ENCODE measurements at places on chromosomes 5 and 9.

- no peak for DNase-seq
Observed at GRCh38 chr5:77957516-77957915, 181.4 kb upstream of the TBCA start.

DNA sequence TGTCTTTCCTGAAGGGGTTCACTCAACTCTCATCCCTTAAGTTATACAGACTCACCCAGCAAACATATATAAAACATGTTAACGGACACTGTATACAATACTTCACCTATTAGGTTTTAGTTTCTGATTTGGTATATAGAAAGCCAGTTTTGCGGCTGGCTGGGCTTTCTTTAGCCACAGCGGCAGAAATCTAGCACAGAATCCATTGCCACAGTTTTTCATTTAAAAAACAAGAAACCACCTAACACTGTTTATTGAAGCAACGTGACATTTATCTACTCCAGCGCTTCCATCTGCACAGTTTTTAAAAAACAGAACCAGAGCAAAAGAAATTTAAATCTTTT, 67.3 kb downstream of the SNX30 start:
- DNase-seq: no peak

DNA sequence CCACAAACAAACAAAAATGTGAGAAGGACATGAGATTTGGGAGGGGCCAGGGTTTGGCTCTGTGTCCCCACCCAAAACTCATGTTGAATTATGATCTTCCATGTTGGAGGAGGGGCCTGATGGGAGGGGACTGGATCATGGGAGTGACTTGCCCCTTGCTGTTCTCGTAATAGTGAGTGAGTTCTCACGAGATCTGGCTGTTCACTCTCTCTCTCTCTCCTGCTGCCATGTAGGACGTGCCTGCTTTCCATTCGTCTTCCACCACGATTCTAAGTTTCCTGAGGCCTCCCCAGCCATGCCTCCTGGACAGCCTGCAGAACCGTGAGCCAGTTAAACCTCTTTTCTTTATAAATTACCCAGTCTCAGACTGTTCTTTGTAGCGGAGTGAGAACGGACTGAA, 118.7 kb downstream of the RXRA start:
- DNase-seq: no peak

DNA sequence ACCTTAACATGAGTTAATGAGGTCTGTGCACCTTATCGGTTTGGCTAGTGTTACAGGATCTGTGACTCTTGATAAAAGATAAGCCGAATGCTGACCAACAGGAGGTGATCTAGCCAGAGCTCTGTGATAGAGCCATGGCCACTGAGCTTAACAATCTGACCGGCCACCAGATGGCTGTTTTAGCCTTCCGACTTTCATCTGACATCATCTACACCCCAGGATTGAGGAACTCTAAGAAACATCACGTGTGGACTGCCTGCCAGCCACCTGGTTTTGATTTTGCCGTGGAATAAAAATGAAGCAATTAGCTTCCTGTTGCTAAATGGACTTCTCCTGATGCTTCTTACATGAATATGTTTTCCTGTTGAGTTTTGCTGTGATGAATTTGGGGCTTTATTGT, 281.3 kb downstream of the CEMIP2 start:
- peak; percentile 24 for DNase-seq

Measured in M059J (cell line).